ENCODE measurements at places on chromosomes 1 and 21. TPM values are rescaled to one million over a fixed set of nuclear protein-coding genes. Genes with fewer than 3 reads are reported as not detected.

Gene CLEC20A
- not detected for total RNA-seq

GRCh38 chr1:93433407-93433961, 14.4 kb upstream of the FNBP1L start:
- DNase-seq, result no peak

DNA sequence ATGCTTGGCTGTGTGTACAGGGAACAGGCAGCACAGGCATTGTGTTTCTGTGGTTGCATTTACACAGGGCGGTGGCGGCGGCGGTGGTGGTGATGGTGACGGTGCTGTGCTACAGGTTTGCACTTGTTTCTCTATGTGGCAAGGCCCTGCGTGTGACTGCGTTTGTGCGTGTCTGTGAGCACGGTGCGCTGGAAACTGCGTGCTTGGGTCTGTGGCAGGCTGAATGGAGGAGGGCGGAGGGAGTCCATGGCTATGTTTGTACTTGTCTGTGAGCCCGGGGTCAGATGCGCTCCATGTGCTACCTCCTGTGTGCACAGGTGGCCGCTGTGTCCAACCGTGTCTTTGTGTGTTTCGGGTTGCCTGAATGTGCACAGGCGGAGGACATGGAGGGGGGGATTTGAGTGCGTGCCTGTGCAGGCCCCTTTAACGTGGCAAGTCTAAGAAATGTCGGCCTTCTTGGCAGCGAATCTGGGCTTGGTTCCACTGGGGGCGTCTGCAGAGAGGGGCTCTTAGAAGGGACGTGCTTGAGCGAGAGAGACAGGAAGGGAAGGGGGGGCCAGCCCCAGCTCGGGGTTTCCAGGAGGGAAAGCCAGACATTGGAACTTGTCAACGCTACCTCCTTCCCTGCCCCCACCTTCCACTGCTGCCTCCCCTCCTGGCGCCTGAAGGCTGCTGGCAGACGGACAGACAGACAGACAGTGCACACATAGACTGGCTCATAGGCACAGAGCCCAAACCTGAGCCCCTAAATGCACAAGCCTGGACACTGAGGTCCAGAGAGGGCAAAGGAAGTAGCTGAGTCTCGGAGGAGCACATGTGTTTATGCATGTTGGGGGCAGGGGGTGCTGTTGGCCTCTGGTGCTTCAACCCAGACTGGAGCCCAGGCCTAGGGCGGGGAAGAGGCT, 32.7 kb upstream of the WASF2 start:
- DNase-seq, result no peak

GRCh38 chr21:44326272-44326647, 12.9 kb downstream of the CFAP410 start:
- no peak for DNase-seq

Gene FYB2
- total RNA-seq, result not detected

Gene TIE1
- total RNA-seq, result 0.04 TPM

GRCh38 chr1:26734501-26735058, 38.8 kb downstream of the ARID1A start:
- DNase-seq, result no peak

Gene RNF186
- total RNA-seq, result not detected

DNA sequence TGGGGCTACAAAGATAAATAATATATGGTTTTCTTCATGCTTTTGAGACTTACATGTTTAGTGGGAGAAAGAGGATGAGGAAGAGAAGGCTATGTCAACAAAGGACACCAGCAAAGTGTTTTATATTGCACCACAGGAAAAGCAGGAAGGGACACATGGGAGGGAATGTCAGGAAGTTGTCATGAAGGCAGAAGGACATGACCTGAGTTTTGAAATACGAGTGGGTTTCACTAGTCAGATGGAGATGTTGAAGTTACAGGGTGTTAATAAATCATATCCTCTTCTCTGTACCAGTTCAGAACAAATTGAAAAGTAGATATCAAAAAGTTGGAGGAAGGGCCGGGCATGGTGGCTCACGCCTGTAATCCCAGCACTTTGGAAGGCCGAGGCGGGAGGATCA, 18.2 kb upstream of the AGO1 start:
- no peak for DNase-seq

DNA sequence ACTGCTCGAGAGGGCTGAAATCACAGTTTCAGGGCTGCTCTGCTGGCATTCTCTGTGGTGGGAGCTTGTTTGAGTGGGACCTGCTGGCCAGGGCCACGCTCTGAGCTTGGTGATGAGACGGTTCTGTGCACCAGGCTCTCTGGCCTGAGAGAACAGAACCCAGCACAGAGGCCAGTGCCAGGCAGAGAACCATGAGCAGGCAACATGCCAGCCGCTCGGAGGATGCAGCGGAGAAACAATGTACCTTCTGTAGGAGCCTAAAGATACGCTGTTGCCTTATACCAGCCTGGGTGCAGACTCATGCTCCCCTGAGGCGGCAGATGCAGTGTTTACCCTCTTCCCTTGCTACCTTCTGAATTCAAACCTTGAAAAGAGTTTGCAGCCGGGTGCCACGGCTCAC, 10.0 kb downstream of the C2CD2 start:
- DNase-seq, result no peak

- no peak for DNase-seq
Measured at GRCh38 chr1:6625584-6626149, 999 bp downstream of the THAP3 start.

Gene OR10J1
- not detected for total RNA-seq

All from H4 (cell line).